ENCODE measurements at places on chromosomes 6 and 20.

DNA sequence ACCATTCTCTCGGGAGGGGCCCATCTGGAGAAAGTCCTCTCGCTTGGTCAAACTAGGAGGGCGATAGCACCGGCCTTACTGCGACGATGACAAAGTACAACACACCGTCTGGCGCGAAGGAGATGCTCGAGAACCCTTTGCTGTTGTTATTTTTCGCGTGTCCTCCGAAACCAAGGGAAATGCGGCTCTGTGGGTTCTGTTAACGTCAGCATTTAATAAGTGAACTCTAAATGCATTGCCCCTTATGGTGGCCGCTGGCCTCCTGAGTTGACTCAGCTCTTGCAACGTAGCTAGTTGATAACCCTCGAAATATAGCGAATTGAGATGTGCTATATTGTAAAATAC, 577 bp upstream of the SCAND1 start:
- peak; percentile 56 for DNase-seq

- no peak for DNase-seq
Measured at GRCh38 chr6:6074190-6074589, 67.5 kb upstream of the NRN1 start.

DNA sequence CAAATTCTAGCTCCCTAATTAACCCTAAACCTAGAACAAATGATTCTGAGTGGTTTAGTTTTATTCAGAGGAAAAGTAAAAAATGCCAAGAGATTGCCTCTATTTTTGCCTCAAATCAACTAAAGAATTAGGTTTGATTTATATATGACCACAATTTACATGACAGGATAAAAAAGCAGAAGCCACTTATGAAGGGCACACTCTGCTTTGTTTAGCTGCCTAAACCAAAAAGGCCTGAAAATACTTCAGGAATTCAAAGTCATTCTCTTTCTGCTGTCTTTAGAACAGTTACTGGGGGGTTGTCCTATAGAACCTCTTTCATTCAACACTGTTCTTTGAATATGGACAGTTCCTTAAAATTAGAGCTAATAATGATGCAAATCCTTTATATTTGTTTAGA, 5.3 kb downstream of the FBXO5 start:
- no peak for DNase-seq

DNA sequence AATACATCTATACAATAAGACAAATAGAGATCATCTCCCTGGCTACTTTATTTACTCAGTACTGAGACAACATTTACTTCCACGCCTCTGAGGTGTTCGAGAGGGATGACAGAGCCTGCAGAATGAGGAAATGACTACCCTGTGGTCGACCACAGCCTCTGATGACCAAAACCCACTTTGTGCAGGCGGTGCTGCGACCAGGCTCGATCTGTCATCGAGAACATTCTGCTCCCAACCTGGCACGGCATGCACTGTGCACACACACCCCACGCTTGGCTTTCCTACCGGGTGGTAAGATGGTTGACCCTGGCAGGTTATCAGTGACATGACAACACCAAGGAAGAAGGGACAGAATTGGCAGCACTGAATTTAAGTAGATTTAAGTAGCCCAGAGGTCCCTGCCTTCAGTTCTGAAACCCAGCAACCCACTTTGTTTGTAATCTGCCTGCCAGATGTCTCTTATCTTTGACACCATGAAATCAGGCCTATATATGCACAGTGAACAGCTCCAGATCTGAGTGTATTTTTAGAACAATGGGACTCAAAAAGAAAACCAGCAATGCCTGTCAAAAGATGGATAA, 42.6 kb downstream of the TTI1 start:
- peak; percentile 88 for DNase-seq

GRCh38 chr6:105401247-105402089, 1.4 kb downstream of the PREP start:
- no peak for DNase-seq

DNA sequence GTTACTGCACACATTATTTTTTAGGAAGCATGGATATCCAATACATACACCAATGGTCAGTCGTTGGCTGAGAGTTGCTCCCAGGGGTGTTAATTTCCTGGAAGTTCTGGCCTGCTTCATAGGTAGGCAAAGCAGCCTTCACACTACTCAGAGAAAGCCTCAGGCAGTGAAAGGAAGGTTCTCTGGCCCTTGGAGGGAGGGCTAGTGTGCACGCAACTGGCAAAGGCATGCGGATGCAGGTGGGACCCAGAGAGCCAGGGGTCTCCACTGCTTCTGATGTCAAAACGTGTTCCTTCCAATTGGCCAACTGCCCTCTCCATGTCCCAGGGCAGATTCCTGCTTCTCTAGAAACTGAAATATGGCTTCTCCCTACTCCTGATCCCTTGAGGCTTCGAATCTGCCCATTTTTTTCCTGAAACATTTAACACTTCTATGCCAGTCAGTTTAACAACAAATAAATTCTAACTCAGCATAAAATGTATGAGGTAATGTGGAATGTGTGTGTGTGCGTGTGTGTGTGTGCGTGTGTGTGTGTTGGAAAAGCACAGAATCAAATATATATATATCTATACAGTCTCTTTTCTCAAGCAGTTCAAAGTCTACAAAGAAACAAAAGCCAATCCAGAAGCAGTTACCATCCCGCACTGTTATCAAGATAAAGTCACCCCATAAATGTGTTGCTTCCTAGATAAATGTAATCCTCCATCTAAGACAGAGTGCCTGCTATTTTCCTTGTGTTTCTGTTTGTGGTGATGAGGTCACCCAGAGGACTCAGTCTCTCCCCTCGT, 94.0 kb upstream of the HIVEP1 start:
- DNase-seq, result peak; percentile 50

GRCh38 chr6:168962886-168963285, 290.8 kb downstream of the THBS2 start:
- DNase-seq, result peak; percentile 33

DNA sequence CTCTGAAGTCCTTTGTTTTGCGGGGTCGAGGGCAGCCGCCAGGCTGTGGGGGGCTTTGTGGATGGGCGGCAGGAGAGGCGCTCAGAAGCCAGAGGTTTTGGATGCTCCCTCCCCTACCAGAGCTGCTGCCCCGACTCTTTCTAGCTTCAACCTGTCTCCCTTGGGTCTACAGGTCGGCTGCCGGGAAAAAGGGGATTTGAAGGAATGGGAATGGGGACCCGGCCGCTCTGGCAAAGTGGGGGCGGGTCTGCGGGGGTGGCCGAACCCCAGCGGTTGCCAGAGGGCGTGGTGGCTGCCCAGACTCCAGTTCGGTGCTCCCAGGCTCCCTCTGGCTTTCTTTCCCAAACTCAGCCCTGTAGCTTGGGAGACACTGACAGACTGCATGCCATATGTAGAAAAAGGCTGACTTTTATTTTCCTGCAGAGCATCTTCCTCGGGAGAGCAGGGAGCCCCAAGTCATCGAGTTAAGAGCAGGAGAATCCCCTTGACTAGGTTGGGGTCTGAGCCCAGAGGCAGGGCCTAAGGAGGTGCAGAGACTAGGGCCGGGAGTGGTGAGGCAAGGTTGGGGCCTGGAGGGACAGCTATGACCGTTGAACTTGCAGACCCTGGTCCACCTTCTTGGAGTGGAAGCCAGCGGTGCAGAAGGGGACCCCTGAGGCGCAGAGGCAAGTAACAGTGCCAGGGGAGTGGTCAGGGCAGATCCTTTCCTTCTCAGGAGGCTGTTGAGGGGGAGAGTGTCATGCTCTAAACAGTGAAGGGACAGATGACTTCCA, 1.4 kb upstream of the PPP1R18 start:
- peak; percentile 51 for DNase-seq

DNA sequence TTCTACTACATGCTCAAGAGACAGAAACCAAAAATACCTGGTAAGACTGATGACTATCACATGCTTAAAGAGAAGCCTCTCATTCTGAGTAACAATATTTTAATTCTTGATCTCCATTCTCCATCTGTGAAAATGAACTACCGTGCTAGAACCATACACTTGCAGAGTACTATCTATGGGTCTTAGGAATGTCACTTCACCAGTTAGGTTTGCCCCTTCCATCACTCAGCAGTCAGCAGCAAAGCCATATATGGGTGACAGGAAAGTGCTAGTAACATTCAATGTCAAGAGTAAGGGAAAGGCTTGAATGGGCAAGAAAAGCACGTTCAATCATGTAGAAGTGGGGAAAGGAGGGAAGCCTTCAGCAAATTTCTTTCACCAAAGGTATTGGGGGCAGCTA, 2.3 kb downstream of the DNAAF9 start:
- no peak for DNase-seq

GRCh38 chr20:35985806-35986205, 17.4 kb downstream of the CNBD2 start:
- no peak for DNase-seq

GRCh38 chr20:10508060-10508459, 73.0 kb downstream of the SLX4IP start:
- DNase-seq, result peak; percentile 56

- peak; percentile 55 for DNase-seq
Measured at GRCh38 chr6:13614126-13614925, 809 bp upstream of the NOL7 start.

GRCh38 chr6:44649365-44650025, 262.0 kb downstream of the CDC5L start:
- peak; percentile 71 for DNase-seq

DNA sequence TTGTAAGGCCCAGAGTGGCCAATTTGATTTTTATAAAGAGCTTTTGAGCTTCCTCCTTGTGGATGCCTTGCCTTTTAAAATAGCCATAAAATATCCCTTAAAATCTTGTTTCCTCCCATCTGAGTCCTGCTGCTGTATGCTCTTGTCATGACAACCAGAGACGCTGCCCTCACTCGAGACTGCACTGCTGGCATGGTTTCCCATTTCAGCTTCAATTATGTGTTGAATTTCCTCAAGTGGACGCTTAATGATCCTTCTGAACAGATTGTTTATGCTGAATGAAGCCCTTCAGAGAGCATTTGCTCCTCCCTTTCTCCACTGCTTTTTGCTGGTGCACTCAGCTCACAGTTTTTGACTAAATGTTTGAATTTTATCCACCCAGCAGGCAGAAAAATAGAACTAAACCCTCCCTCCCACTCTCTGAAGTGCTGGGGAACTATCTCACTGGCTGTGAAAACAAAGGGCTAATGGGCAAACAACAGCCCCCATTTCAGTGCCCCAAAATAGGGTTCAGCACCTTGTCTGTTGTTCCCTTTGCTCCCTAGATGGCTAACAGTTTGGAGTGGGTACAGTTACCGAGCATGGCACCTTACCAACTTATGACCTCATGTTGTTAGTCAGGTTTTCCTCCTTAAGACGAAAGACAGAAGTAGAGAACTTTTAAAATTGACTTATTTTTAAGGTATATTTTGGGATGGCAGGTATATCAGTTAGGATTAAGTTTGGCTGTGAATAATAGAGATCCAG, 45.5 kb upstream of the RNF8 start:
- peak; percentile 56 for DNase-seq

GRCh38 chr6:148907573-148907972, 160.7 kb downstream of the UST start:
- DNase-seq, result no peak

DNA sequence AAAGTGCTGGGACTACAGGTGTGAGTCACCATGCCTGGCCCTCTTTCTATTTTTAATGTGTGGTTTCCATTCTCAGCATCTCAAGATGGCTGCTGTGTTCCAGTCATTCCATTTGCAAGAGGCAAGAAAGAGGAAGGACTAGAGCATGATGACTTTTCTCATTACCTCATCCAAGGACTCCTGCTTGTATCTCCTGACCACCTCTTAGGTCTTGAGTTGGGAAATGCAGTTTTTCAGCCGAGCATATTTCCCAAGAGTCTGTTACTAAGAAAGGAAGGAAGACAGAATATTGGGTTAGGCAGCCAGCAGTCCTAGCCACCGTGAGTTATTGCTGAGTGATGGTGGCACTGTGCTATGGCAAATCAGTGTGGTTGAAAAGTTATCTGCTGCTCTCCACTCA, 108.4 kb upstream of the INSM1 start:
- DNase-seq, result no peak

DNA sequence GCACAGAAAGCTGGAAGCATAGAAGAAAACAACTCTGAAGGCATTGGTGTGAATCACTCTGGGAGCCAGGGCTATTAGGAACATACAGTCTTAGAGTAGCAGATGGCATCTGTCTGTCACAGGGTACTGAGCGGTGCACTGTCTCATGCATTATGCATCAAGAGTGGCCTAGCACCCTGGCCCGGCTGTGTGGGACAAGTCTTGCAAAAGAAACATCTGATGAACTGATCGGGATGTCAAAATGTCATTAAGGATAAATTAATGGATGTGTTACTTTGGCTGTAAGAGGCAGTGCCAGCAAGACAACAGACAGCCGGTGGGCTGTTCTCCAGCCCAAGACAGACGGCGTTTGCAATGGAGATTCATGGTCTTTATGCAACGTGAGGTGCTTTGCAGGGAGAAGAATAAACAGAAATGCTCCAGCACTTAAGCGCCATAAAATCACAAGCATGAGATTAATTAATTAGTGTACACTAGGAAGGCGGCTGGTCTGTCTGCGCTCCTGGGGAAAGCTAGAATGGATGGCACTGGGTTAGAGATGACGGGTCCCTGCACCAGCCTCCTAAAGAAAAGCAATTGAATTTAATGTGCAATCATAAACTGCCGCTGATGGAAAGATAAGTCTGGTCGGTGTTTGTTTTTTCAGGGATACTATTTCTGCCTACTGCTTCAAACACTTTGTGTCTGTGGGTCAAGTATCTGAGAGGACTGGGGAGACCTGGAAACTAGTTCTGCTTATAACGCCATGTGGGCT, 600.6 kb upstream of the CHD6 start:
- DNase-seq, result no peak

GRCh38 chr6:109454496-109455436, 806 bp downstream of the MICAL1 start:
- peak; percentile 35 for DNase-seq

DNA sequence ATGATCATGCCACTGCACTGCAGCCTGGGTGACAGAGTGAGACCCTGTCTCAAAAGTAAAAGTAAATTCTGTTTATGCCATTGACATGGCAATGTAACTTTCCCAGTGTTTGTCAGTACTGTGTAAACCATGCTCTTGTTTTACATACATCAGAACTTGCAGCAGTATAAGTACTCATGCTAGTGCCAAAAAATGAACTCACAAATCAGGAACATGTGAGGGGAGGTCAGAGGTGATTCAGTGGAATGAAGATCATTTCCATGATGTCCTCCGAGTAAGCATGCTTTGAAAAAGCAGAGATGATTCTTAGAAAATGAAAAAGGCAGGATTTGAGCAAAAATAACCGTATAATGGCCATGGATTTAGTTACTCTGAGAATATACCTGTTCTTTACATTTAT, 81.9 kb downstream of the ANKS1A start:
- peak; percentile 42 for DNase-seq

- peak; percentile 27 for DNase-seq
Measured at GRCh38 chr6:126118058-126118755, 131.9 kb downstream of the TRMT11 start.

DNA sequence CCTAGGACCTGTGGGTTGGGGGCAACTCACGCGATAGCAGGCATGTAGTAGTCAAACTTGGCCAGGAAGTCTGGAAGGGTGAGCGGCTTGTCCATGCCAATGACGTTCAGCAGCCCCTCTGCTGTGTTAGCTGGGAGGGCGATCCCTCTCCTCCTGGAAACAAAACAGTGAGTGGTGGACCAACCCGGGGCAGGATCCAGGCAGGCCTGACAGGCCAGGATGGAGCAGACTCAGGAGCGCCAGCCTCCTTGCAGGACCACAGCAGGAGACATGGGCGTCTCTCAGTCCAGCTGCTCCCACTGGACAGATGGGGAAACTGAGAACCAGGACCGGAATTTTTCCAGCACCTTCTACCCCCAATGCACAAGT, 22.5 kb downstream of the ADA start:
- DNase-seq, result no peak

- DNase-seq, result peak; percentile 57
Measured at GRCh38 chr6:137159912-137160311, 13.5 kb downstream of the IL22RA2 start.

All from cardiac fibroblast (primary cell).